ENCODE measurements at places on chromosomes 11 and 22.

DNA sequence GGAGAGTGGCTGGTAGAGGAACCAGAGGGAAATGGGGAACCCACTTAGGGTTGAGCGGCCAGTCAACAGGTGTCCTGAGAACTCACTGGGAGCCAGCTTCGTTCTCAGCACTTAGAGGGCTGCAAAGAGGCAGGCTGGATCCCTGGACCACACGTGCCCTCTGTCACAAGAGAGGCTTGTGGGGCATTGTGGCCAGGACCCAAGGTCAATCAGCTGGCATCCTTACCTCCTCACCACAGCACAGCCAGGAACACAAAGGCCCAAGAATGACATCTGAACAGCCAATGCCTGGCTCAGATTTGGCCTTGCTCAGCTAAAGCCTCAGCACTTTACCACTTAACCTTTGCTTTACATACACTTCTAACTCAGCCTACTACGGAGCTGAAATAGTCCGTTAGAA, 7.4 kb downstream of the MAPK8IP1 start:
- DNase-seq, result no peak

DNA sequence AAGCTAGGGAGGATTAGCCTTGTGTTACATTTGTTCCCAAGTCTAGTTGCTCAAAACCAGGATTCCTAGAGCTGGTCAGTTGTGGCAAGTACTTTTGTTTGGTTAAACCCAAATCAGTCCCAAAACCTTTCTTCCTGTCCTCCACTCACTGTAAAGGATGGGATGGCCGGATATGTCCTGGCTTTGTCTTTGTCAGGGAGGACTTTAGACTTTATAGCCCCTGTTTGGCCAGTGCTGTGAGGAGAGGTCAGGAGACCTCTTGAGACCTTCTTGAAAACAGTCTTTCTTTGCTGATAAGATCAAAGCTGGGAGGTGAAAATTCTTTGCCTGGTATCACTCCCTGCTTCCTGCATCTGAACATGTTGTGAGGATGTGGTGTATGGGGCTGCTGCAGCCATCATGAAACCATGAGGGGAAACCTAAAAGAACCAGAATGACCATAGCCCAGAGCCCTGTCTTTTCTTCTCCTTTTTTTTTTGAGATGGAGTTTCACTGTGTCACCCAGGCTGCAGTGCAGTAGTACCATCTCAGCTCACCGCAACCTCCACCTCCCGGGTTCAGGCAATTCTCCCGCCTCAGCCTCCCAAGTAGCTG, 43.6 kb upstream of the FTH1 start:
- no peak for DNase-seq

- no peak for DNase-seq
Observed at GRCh38 chr11:17642370-17642769, 77.0 kb upstream of the MYOD1 start.

GRCh38 chr11:78995171-78995570, 420.5 kb upstream of the NARS2 start:
- DNase-seq, result no peak

DNA sequence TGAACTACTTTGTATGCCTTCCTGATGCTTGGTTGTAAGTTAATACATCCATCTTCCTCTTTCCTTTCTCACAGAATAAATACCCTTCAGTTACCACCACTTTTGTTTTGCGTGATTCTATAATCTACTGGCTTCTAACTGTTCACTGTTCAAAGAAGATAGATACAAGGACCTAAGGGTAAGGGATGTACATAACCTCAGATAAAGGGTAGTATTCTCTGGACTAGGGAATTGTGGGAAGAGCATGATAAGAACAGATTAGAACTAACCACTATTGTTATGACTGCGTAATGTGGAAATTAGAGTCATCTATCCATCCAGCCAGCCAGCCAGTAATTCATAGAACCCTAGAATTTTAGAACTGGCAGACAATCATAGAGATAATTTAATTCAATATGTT, 36.4 kb downstream of the MAP6 start:
- DNase-seq, result no peak

DNA sequence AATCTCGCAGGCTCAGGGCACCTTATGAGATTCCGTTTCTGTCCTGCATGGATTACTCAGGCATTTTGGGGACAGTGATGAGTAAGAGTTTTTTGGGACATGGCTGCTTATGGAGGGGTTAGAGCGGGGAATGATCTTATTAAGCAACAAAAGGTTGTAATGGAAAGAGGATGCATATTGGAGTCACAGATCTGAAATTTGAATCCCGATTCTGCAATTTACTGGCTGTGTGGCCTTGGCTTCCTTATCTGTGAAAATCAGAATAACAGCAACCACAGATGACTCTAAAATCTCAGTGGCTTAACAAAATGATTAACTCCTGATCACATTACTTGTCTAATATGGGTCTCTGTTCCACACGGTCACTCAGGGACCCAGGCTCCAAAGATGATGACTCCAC, 5.8 kb downstream of the TSPAN18 start:
- DNase-seq, result no peak

GRCh38 chr11:26943636-26944035, 50.3 kb upstream of the FIBIN start:
- DNase-seq, result no peak

- no peak for DNase-seq
Observed at GRCh38 chr11:19656140-19656541, 56.5 kb upstream of the NAV2 start.

GRCh38 chr11:101862391-101863233, 52.2 kb upstream of the CEP126 start:
- no peak for DNase-seq

GRCh38 chr11:10666556-10667520, 26.7 kb downstream of the IRAG1 start:
- DNase-seq, result no peak

DNA sequence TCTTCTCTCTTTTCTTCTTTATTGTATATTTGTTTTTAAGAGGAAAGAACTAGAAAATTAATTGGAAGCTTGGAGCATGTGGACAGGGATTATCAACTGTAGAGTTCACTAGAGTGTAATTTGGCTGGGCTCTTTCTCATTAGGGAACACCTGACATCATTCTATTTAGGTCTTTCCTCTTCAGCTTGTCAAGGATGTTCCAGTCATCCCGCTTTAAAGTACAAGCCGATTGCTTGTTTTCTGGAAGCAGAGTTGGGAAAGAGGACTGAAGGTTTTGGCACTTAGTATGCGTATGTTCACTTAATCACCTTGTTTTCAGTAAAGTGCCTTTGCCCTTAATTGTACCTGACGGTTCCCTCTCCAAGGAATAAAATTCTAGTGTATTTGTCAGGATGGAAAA, 111.6 kb downstream of the WNT11 start:
- no peak for DNase-seq

DNA sequence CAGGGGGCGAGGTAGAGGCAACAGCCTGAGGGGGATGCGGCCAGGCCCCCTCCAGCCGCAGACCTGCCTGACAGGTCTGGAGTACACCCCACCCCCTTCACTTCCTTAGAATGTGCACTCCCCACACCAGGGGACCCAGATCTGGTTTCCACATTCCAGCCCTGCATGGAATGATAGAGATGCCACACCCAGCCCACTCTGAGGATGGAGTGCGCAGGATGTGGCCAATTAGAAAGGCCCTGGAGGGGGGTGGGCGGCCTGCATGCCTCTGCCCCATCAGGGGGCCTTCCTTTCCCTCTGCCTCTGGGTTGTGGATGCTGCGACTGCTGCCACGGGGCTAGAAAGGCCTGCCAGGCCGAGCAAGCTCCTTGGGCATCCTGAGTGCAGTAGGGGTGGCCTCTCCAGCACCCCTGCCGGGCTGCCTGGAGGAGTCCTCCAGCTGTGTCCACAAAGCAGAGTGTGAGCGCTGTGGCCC, 28.2 kb upstream of the MGAT3 start:
- no peak for DNase-seq

- DNase-seq, result no peak
Observed at GRCh38 chr22:35634943-35635540, 13.2 kb upstream of the APOL6 start.

GRCh38 chr11:44651535-44652155, 75.1 kb upstream of the TSPAN18 start:
- DNase-seq, result no peak

DNA sequence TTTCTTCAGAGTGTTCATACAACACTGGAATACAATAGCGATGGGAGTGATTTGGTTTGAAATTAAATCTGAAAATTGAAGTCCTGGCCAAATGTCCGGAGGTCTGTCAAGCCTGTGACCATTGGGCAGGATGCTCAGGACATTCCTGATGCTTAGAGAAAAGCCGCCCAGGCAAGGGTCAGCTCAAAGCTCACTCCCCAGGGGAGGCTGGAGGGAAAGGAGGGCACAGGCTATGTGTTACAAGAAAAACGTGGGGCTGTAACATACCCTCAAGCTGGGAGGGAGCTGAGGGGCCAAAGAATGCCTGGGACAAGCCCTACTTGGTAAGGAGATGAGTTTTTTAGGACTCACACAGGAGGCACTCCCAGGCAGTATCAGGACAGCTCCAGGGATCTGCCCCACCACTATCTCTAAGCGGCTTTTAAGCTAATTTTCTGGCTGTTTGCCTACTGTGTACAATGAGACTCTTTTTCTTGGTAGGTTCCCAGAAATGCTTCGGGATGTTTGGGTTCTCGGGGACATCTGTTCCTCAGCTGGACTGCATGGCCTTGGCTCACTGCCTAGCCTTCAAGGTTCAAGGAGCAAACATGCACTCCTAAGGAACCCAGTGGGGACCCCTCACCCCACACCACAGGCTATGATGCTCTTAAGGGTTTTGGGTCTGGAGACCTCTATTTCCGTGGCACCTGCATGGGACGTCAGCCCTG, 500.1 kb downstream of the BRD1 start:
- DNase-seq, result no peak

- no peak for DNase-seq
Observed at GRCh38 chr22:17098379-17098819, 13.6 kb downstream of the IL17RA start.

- DNase-seq, result no peak
Observed at GRCh38 chr22:31250740-31251600, 38.9 kb downstream of the LIMK2 start.

DNA sequence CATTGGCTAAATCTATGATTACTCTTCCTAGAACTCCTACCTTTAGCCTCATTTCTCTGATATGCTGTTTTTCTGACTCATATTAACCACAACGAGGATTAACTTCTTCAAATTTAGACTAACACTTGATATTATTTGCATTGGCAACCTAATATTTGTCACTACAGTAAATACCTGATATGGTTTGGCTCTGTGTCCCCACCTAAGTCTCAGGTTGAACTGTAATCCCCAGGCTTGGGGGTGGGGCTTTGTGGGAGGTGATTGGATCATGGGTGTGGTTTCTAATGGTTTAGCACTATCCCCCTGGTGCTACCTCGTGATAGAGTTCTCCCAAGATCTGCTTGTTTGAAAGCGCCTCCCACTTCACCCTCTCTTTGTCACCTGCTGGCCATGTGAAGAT, 17.1 kb upstream of the MED17 start:
- no peak for DNase-seq

DNA sequence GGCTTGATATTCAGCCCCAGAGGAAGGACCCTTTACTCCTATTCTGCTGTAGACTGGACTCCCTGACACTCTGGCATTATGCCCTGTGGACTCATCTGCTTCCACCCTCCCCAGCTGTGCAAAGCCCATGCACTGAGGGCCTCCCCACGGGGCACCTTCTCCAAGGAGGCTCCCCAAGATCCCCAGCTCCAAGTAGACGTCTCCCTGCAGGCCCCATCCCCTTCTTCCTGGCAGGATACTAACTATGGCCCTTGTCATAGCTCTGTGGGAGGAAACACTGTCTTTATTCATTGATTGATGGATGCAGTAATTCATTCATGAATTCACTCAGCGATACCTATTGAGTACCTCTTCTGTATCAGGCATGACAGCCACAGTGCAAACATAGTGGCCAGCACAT, 15.3 kb upstream of the APOL6 start:
- DNase-seq, result no peak

GRCh38 chr22:50305923-50306566, 1.4 kb downstream of the PLXNB2 start:
- DNase-seq, result no peak

DNA sequence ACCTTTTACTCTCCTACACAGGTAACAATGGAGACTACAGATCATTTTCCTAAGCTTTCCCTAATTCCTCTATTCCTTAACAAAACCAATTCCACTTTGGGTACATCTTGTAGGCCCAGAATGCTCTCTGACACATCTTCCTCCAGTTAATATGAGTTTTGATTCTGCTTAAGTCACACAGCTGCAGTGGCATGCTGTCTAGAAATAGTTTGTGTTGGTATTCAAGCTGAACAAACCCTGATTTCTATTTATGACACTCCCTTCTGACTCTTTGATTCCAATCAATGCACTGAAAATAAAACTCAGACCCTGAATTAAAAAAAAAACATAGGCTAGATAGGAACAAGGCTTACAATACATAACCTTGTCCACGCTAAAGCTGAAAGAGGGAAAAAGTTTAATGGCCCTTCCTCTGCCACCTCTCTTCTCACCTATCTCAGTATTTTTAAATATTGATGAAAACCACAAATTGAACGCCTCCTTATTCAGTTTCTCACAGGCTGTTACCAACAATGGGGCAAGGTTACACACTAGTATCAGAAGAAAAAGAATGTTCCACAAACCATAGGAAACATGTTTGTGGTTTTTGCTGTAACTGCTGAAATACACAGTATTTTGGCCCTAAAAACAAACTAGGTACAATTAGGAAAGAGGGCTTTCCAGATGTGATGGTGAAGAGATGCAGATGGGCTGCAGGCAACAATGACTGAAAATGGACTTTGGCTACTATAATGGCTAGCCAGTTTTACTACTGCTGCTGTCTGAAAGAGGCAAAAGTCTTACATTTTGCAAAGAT, 35.7 kb upstream of the GAB2 start:
- no peak for DNase-seq

DNA sequence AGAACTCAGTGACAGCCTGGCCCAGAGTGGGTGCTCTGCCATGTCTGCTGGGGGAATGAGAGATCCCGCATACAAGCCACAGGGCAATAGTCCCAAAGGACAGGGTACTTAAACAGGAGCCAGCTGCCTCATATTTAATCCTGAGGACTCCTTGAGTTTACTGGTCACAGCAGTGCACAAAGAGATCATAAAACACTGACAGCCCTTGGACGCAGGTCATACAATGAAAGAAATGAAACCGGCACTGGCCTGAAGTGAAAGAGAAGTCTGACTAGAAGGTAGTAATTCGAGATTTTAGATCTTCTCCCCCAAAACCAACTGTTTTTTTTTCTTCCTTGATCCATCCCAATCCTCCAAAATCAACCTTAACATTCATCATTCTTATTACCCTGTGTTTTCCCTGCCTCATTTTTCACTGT, 299.8 kb upstream of the SYN3 start:
- DNase-seq, result no peak

DNA sequence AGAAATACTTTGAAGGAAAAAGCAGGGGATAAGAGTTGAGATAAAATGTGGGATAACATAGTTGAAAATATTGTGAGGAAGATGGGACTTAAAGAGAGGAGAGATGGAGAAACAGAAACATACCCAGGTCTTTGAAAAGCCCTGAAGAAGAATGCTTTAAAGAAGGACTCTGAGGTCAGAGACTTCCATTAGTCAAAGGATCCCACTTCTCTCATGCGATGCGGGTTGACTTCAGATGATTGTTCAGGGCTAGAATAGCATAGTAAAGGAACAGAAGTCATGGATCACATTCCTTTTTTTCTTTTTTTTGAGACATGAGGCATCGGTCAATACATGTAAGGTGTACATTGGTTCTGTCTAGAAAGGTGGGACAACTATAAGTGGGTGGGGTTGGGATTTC, 3.5 kb upstream of the JAM3 start:
- DNase-seq, result no peak

GRCh38 chr11:125452125-125452470, 44.0 kb downstream of the FEZ1 start:
- DNase-seq, result no peak

- DNase-seq, result no peak
Observed at GRCh38 chr11:131824771-131825170, 454.4 kb downstream of the NTM start.

GRCh38 chr11:72222106-72222891, 2.3 kb upstream of the INPPL1 start:
- no peak for DNase-seq
